Esophagus muscularis mucosa (tissue), 4 donors: ENCODE measurements at places on chromosomes 3 and 15. TPM values are rescaled to one million over a fixed set of nuclear protein-coding genes. Genes with fewer than 3 reads are reported as not detected.

DNA sequence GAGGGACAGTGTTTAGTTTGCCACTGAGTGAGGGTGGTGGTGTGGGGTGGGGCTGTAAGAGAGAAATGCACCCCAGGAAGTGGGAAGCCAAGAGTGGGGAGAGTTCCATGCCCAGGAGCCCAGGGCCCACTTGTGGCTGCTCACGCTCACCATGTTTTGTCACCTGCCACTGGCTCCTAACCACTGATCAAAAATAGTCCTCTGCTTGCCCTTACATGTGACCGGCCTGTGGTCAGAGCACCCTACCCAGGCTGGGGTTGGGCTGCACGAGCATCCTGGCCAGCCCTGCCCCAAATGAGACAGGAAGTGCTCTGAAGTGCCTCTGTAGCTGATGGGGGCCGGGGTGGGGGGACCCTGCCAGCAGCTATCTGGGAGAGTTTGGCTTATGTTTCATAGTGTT is 216.3 kb downstream of the RPLP1 start:
- H3K27me3 ChIP-seq = peaks cover 4% of the 10 kb centered on the region
- H3K4me3 ChIP-seq = no peak overlapping the region
- H3K36me3 ChIP-seq = no peaks in the 10 kb centered on the region
- H3K27ac ChIP-seq = no peak overlapping the region
- no peaks in the 10 kb centered on the region for H3K4me1 ChIP-seq

GRCh38 chr3:143095813-143096212 is 23.8 kb upstream of the CHST2 start:
- no peak overlapping the region for H3K4me3 ChIP-seq
- H3K27me3 ChIP-seq = no peaks in the 10 kb centered on the region
- H3K4me1 ChIP-seq = no peaks in the 10 kb centered on the region
- DNase-seq = no peak

The APEH gene
- 48.2 TPM for total RNA-seq

- no peaks in the 10 kb centered on the region for H3K27me3 ChIP-seq
- no peak overlapping the region for H3K27ac ChIP-seq
- H3K36me3 ChIP-seq = no peaks in the 10 kb centered on the region
- no peak overlapping the region for H3K4me3 ChIP-seq
- H3K4me1 ChIP-seq = no peaks in the 10 kb centered on the region
These were observed 329.7 kb upstream of the NECTIN3 start for GRCh38 chr3:110741891-110742290.
